ENCODE measurements at places on chromosomes 1 and 21.

DNA sequence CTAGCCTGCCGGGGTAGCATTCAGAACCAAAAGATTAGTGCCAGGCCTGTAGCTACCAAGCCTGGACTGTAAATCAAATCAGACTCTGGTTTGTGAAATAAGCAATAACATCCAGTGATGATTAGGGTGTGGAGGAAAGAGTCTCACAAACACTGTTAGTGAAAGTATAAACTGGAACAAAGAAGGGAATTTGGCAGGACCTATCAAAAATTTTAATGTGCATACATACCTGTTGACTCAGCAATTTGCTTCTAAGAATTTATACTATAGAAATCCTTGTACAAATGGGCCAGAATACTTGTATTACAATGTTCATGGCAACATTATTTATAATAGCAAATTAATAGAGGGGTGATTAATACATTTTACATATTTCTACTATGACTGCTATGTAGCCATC is 109.8 kb upstream of the WARS2 start:
- no peak for DNase-seq

- no peak for DNase-seq
Measured at GRCh38 chr1:42157667-42158066, 4.5 kb downstream of the GUCA2B start.

DNA sequence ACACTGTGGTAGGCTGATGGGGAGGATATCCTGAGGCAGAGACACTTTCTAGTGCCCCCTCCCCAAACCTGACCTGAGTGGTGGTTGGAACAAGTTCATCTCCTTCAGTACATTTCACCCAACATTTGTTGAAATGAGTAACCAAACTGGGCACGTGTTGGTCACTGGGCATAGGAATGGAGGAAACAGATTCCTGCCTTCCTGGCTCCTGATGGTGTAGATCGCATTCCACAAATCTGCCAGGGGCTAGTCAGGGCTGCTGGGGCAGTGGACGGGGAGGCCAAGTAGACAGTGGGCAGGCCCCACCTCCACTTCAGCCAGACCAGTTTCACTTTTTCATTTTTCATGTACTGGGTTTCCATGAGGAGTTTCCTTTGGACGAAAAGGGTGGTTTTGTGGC is 16.5 kb upstream of the ALX3 start:
- no peak for DNase-seq

- no peak for DNase-seq
Measured at GRCh38 chr1:183188240-183188639, 2.2 kb downstream of the LAMC2 start.

DNA sequence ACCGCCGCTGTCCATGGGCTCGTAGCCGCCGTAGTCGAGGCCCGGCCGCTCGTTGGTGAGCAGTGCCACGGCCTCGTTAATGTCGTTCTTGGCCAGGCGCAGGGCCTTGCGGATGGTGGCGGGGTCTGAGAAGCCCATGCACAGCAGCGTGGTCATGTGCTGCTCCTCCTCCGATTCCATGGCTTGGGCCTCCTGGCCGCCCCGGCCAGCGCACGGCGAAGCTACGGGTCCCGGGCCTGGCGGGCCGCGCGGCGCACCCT is 300 bp downstream of the USP24 start:
- DNase-seq = peak; percentile 88

DNA sequence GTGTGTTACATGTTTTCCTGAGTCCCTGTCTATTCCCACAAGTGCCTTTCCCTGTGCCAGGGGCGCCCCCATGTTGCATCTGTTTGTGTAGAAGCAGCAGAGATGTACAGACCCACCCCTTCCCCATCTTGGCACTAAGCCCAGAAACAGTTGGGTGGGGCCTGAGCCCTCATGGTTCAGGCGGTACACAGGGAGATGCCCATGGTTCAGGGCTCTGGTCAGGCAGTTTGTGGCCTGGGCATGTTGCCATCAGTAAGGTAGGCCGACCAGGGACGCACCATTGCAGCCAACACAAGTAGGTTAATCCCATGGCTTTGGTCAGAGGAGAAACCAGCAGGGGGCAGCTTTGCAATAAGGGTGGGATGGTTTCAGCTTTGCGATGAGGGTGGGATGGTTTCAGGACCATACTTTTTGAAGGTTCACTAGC is 914 bp upstream of the ADGRB2 start:
- peak; percentile 33 for DNase-seq

DNA sequence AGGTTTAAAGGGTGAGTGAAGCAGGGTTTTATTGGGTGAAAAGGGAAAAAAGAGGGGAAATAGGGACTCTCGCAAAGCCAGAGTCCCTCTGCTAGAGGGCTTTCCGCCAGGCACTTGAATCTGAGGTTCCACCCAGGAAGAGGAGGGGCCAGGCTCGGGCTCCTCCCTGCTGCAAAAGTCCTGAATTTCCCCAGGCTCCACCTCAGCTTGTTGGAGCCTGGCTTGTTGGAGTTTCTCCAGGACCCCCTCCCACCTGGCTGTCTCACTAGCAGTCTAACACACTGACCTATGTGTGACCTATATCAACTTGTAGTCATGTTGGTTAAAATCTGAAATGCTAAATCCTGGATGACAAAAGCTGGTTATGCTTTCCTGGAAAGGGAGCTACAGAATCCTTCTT is 25.5 kb downstream of the GBP2 start:
- DNase-seq = no peak
